ENCODE measurements at places on chromosomes 4 and X. TPM values are rescaled to one million over a fixed set of nuclear protein-coding genes. Genes with fewer than 3 reads are reported as not detected.

DNA sequence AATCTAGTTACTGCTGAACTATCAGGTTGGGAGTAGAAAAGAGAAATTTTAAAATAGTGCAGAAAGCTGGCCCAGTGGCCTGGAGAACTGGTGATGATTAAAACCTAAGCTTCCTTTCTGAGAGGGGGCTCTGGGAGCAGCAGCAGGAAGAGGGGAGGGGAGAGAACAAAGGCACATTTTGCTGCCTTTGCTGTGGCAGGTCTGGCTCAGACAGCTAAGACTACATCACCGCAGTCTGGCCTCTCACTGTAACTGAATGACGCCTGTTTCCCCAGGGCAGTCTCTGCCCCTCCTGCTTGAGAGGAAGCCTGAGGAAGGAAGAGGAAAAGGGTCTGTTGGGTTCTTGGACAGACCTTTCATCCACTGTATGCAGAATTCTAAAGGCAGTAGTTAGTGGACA lies 148.5 kb downstream of the FRAS1 start:
- H3K27me3 ChIP-seq, result no peaks in the 10 kb centered on the region
- H3K4me1 ChIP-seq, result no peaks in the 10 kb centered on the region
- peak overlapping the region; percentile 3 for H3K27ac ChIP-seq
- no peak overlapping the region for H3K4me3 ChIP-seq

GRCh38 chr4:18314731-18315130 lies 293.2 kb upstream of the LCORL start:
- H3K4me3 ChIP-seq, result no peak overlapping the region
- no peak overlapping the region for H3K27ac ChIP-seq
- H3K27me3 ChIP-seq, result no peaks in the 10 kb centered on the region
- no peaks in the 10 kb centered on the region for H3K36me3 ChIP-seq
- no peak for DNase-seq

DNA sequence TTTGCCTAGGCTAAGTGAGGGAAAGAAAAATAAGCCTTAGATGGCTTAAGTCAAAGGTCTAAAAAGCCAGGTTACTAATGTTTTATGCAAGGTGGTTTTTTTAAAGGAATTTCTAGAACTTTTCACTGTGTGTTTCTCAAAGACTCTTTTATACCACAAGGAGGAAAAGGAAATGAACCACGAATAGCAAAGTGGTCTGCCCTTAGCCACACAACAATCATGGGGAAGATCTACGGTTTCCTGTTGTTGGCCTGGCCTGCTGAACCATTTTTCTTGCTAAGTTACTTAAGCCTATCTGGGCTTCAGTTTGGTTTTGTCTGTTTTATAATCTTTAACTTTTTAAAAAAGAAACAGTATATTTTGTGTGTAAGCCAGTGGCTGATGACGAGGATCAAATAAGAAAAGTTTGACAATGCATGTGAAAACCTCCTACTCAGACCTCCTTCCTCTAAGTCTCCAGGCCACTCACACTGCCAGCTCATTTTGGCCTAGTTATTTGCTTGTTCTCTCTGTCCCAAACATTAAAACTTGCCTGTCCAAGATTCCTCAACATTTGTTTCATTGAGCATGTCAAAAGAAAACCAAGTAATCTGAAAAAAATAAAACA lies 56.7 kb upstream of the COL25A1 start:
- no peaks in the 10 kb centered on the region for H3K4me1 ChIP-seq
- no peak overlapping the region for H3K27ac ChIP-seq
- H3K36me3 ChIP-seq, result no peaks in the 10 kb centered on the region
- H3K27me3 ChIP-seq, result no peaks in the 10 kb centered on the region
- no peak for DNase-seq
- H3K4me3 ChIP-seq, result no peak overlapping the region

DNA sequence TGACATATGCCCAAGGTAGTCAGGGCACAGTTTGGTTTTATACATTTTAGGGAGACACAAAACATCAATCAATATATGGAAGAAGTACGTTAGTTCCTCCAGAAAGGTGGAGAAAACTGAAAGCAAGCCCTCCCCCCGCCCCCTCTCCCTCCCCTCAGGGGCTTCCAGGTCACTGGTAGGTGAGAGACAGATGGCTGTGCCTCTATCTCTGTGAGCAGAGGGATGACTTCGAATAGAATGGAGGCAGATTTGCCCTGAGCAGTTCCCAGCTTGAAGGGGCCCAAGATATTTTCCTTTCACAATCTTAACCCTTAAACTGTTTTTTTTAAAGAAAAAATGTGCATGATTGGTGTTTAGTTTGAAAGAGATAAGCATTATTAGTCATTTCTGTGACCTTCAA lies 114.0 kb downstream of the PCDH10 start:
- DNase-seq, result no peak
- H3K27ac ChIP-seq, result no peak overlapping the region
- H3K4me3 ChIP-seq, result no peak overlapping the region
- H3K27me3 ChIP-seq, result no peaks in the 10 kb centered on the region

CT45A3 gene
- total RNA-seq, result not detected

DNA sequence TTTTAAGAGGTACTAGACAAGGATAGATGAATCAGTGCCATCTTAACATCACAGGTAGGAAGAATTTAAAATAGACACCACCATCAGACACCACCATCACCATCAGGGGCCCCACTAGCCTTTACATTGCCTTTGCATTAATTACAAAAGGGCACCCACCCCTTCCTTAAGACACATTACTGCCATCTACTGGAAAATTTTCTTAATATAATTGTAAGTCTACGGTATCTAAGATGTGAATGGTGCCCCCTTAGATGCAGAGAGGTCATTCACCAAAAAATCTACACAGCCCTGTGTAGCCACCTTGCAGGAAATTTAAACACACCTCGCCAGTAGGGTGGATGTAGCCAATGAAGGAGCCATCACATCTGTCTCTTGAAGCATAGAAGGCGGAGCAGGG lies 184.1 kb downstream of the MID1IP1 start:
- H3K36me3 ChIP-seq, result no peaks in the 10 kb centered on the region
- H3K27ac ChIP-seq, result no peak overlapping the region
- no peak overlapping the region for H3K4me3 ChIP-seq
- H3K4me1 ChIP-seq, result no peaks in the 10 kb centered on the region
- DNase-seq, result no peak
